ENCODE measurements at places on chromosomes 12 and 14.

- DNase-seq, result no peak
Measured at GRCh38 chr12:30739020-30739419, 15.7 kb downstream of the CAPRIN2 start.

GRCh38 chr12:67062193-67062592 is 207.0 kb upstream of the CAND1 start:
- no peak for DNase-seq

DNA sequence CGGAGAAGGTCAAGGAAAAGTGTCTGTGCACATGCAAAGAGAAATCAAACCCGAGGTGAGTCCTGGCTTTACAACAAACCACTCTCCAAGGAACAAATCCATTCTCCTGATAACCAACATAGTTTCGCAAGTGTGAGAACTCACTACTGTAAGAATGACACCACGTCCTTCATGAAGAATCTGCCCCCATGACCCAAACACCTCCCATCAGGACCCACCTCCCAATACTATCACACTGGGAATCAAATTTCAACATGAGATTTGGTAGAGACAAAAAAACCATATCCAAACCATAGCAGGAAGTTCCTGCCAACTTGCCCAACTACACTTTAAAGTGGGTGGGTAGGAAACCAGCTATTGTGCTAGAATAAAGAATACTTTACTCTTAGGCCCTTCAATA is 2.4 kb upstream of the ERC1 start:
- DNase-seq, result no peak

- DNase-seq, result no peak
Measured at GRCh38 chr12:1533205-1533601, 61.2 kb downstream of the FBXL14 start.

DNA sequence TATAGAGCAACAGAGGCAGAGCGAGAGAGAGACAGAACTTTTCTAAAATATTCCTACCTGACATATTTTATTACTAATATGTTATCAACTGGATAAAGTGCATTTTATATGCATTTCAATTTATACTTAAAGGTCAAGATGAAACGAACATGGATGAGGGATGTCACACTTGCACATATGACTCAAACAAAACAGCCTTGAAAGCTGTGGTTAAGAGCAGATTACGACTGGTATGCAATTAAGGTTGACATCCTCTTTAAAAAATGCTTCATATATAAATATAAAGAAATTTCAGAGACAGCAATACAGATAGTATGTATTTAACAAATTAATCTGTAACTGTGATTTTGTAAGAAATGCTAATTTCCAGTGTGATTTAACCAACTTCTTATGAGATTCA is 52.5 kb downstream of the LMO3 start:
- no peak for DNase-seq
